Activated T-helper 9 cell treated with anti-CD3 and anti-CD28 coated beads, Interleukin-2, amount 50 U/mL, for 16 hours (primary cell): ENCODE measurements at places on chromosomes 12 and 14.
A peak's percentile ranks its signal among the peaks of the same experiment; 100 is the strongest.

GRCh38 chr14:92635031-92635430 is 113.4 kb downstream of the LGMN start:
- no peak for DNase-seq

DNA sequence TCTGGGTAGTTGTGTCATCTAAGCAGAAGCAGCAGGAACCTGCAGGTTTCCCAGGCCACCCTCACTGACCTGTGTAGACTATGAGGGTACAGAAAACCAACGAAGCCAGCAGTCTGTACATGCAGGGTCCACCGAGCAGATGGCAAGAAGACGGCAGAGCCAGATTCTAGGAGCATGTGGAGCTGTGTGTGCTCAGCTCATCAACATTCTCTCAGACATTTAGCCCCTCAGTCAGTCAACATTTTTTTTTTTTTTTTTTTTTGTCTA is 7.3 kb upstream of the ASIC1 start:
- no peak for DNase-seq

- DNase-seq: no peak
Observed at GRCh38 chr12:2925322-2925995, 33.7 kb upstream of the TEAD4 start.

- DNase-seq: no peak
Observed at GRCh38 chr12:51846911-51847642, 1.4 kb downstream of the FIGNL2 start.

GRCh38 chr12:47155457-47156166 is 75.9 kb upstream of the AMIGO2 start:
- no peak for DNase-seq

DNA sequence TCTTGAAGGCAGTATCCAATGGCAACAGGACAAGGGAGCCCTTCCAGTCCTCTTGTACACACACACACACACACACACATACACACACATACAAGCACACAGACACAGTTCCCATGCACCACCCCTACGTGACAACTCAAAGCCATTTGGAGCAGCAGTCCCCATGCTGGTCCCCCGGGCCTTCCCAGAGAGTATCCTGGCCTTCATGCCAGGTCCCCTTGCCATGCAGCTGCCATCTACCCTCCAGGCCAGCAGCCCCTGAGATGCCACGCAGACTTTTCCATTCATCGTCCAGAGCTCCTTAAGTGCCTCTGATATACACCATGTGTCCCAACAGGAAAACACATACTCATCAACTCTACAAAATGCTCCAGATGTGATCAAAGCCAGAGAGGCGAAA is 159.5 kb downstream of the ANO2 start:
- no peak for DNase-seq

DNA sequence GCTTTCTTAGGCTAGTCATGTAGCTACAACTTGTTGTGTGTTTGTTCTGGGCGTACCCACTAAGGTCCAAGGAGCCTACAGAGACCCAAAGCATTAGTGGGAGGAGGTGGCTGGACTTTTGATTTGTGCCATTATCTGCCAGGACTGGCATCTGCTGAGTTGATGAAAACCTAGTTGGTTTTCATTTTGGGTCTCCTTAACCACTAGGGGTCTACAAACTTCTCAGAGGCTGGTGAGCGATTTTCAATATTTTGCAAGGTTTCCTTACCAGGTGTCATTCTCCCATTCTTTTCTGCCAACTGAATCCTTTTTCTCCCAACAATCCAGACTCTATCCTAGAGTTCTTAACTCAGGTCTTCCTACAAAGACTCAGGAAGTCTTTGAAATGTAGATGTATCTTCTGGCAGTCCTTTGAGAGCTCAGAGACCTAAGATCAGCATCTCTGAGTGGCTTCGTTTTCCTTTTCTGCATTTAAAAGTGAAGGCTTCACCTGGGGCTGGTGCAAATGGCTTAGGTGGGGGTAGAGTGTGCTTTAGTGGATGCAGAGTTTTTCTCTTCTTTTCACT is 150.0 kb upstream of the RMST start:
- DNase-seq: no peak

DNA sequence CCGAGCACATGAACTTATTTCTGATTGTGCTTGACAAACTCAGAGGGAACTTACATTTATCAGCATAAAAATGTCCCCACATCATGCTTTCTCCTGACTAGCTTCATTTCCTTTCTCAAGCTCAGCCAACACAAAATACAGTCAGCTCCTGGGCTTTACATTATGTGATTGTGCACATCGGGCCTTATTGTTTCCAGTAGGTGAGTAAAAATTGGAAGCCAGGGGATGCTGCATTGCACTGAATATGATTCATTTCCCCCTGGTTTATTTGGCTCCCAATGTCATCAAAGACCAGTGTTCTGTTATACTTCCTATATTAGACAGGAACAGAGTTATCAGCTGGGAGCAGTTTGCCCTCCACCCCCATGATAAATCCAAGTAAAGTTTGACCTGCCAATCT is 521.8 kb downstream of the RMST start:
- DNase-seq: no peak

DNA sequence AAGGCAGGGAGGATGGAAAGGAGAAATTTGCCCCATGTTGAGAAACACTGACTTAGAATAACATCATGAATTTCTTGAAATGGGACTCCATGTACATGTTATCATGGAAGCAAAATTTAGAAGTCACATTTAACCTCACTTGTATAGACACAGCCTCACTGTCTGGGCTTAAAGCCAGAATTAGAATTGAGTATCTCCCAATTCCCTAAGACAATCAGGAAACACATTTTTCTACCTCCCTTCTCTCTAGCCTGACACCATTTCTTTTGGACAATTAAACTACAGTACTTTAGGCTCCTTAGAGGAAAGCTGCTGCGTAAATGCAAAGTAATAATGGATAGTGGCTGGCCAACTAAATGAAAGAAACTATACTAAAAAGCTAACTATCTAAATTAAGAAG is 795.5 kb downstream of the C12orf50 start:
- no peak for DNase-seq

GRCh38 chr14:89476354-89476896 is 59.4 kb upstream of the FOXN3 start:
- DNase-seq: no peak

GRCh38 chr12:66025477-66025876 is 105.1 kb downstream of the LLPH start:
- DNase-seq: no peak

GRCh38 chr14:79279645-79280597 is 931.4 kb downstream of the DIO2 start:
- no peak for DNase-seq

DNA sequence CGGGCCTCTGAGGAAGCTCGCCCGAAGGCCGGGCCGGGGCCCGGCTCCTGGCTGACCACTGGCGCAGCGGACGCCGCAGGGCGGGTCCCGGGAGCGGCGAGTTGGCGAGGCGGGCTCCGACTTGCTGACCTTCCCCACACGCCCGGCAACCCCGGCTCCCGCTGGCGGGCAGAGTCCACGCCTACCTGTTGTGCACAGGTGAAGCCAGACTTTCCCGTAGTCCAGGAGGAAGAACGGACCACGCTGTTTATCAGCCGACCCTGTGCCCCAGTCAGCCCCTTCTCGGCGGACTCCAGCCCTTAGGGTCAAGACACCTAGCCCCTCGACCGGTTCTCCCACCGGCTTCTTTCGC is 407 bp downstream of the HEATR5A start:
- DNase-seq: peak; percentile 1

GRCh38 chr14:59055439-59056045 is 132.9 kb upstream of the DAAM1 start:
- no peak for DNase-seq

DNA sequence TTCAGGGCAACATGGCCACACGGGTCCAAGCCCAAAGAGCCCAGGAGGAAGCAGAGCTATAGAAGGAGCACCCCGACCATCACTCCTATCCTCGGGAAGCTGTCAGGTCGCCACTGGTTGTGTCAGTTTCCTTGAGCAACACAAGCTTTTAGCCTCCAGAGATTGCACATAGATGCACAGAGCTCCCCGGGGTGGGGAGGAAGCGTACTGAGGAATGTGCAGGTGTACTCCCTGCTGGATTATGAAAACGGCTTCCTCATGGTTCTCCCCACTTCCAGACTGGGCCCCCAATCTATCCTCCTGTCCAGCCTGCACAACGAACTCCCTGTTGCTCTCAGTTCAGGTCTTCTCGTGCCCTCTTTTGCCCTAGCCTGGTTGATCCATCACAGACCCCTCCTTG is 30.3 kb upstream of the IRF2BPL start:
- no peak for DNase-seq

- no peak for DNase-seq
Observed at GRCh38 chr12:122997343-122998250, 17.1 kb downstream of the ARL6IP4 start.

GRCh38 chr14:54672688-54673087 is 105.8 kb downstream of the SAMD4A start:
- DNase-seq: no peak

DNA sequence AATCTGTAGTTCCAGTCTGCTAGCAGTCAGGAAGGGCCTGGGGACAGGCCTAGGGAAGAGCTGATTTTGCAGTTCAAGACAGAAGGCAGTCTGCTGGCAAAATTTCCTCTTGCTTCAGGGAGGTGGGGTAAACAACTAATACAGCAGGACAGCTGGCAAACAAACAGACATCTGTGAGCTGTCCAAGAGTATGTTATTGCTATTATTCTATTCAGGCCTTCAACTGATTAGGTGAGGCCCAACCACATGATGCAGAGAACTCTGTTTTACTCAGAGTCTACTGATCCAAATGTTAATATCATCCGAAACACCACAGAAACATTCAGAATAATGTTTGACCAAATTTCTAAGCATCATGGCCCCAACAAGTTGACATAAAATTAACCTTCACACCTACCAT is 161.0 kb upstream of the E2F7 start:
- DNase-seq: no peak

DNA sequence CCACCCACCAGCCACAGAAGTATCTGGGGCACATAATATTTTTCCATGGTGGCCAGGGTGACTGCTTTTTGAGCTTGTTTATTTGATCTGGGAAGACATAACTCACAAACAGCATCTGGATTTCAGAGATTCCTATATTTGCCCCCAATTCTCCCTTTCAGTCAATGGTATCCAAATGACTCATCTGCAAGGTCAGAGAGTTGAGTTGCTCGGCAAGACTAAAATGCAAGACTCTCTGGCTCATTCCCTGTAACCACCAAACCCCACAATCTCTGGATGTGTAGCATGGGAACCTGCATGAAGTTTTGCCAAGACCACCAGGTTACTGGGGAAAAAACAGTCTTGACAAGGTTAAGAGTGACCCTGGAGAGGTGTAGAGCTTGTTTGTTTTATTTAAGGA is 174.9 kb upstream of the FAR2 start:
- DNase-seq: no peak

DNA sequence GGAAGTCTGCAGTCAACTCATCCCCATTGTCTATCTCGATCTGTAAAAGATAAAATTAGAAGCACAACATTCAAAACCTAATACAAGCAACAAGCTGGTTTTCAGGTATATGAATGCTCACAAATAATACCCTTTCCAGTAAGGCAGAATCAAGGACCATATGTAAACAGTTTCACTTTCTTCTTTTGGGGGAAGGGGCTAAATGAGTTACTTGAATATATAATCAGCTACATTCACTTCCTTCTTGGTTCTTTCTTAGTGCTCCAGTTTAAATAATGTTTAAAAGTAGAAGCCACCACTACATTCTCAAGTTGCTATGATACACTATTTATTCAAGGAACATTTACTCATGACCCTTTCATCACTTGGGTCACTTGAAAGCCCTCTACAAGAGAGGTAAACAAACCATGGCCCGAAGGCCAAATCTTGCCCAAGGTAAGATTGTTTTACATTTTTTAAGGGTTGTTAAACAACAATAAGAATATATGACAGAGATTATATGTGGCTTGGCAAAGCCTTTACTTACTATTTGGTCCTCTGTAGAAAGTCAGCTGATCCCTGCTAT is 10.3 kb downstream of the TWF1 start:
- no peak for DNase-seq

- DNase-seq: no peak
Observed at GRCh38 chr12:67669934-67670631, 21.5 kb downstream of the DYRK2 start.

GRCh38 chr12:26704684-26705460 is 128.1 kb downstream of the ITPR2 start:
- DNase-seq: no peak

- no peak for DNase-seq
Observed at GRCh38 chr14:77316872-77317301, 3.8 kb downstream of the POMT2 start.

DNA sequence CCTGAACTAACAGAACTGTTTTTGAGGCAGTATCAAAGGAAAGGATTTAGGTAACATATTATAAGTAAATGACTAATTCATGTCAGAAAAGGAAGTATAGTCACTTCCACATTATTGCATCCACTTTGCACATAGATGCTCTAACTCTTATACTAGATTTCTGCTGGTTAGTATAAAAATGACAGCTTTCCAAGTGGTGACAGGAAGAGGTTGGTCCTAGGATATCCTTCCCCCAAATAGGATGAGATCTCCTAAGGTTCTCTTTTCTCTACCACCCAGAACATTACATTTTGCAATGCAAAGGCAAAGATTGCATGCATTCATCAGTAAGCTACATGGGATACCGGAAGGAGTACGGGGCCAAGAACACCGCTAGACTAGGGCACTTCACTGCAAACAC is 15.2 kb downstream of the DAD1 start:
- DNase-seq: no peak

GRCh38 chr12:104357421-104357952 is 53.9 kb downstream of the EID3 start:
- DNase-seq: no peak

DNA sequence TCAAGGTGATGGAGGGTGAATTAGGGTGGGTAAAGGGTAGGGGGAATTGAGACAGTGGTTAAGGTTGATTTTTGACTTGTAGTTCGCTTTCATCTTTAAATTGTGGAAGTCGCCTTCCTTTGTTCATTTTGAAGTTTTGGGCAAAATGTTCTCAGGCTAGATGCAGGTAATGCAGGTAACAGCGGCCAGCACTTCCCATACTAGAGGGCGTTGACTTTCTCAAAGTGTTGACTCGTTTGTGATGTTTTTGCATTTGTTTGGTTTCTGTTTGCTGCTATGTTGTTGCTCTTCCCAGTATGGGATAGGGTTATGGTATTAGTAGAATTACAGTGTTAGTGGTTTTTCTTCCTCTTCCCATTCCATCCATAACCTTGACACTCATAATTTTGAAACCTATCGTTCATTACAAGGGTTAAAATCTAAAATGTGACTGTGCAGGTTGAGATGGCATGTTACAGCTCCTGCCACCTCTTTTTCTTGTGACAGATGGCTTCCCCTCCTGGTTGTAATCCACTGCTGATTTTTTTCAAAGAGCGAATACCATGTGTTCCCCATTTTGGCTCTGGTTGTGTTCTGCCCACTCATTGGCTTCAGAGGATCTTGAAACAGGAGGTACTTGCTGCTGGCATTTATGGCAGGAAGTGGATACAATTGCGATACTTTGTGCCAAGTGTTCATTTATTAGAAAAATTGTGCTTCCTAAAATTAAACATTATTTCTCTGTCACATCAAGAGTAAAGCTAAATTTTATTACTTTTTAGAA is 57.1 kb downstream of the ERC1 start:
- DNase-seq: no peak

GRCh38 chr12:26096036-26096435 is 28.8 kb downstream of the BHLHE41 start:
- DNase-seq: no peak

- DNase-seq: no peak
Observed at GRCh38 chr12:70258605-70259403, 15.6 kb downstream of the CNOT2 start.
